Testis (tissue), 5 donors: ENCODE measurements at places on chromosomes 5 and 9.

- no peak for DNase-seq
Measured at GRCh38 chr5:177393990-177394389, 6.5 kb downstream of the PFN3 start.

GRCh38 chr5:75668445-75668844 is 48.8 kb downstream of the POC5 start:
- no peak for DNase-seq

GRCh38 chr9:15299374-15299939 is 7.6 kb downstream of the TTC39B start:
- DNase-seq: no peak

- peak; percentile 18 for DNase-seq
Measured at GRCh38 chr9:129319938-129320481, 141.9 kb upstream of the IER5L start.

DNA sequence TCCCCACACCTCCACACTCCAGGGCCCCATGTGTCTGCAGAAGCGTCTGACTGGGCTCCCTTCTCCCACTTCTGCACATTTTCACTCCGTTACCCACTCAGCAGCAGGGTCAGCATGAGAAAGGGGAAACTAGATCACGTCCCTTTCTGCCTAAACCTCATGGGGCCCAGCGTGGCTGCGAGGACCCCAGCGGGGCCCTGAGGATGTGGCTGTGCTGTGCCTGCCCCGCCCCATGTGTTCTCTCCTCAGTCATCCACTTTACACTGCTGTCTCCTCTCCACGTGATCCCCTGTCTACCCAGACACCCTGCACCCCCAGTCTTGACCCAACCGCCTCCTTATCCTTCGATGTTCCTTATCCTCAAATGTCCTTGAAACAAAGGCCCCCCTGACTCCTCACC is 59.8 kb upstream of the OTULINL start:
- no peak for DNase-seq

GRCh38 chr5:143401227-143402016 is 2.1 kb downstream of the NR3C1 start:
- no peak for DNase-seq

DNA sequence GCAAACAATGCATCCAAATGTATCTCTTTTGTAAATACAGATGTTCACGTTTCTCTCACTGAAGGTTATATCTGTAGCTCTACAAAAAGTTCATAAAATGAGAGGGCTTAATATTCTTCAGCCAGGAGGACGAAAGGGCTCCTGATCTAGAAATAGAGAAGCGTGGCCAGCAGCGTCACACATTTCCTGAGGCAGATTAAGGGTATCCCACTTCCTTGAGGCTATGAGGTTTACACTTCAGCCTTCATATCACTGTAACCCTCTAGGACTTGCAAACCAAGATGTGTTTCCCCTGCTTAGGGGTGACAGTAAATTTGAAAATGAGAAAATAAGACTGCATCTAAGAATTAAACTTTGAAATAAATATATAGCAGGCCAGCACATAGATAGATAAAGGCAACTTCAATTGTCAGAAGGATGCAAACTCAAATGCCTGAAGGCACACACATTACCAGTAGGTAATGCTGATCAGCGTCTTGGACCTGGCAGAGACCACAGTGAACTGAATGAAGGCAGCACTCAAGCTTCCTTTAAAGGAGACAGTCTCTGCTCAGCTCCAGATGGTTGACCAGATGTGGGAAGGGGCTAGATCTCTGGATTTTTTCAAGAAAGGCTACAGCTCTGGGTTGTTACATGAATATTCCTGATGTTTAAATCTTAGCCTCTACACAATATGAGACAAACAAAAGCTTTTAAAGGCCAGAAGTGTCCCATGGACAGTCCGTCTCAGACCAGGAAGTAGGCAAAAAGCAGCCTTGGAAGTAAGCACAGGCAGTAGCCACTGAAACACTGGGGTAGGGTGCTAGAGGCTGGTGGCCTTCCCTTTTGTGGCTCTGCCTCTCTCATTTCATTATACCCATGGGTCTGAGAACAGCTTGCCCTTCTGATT is 197.7 kb downstream of the MCTP1 start:
- DNase-seq: no peak

GRCh38 chr5:106843812-106844416 is 826.8 kb downstream of the EFNA5 start:
- no peak for DNase-seq

GRCh38 chr5:159040181-159040580 is 59.5 kb downstream of the EBF1 start:
- no peak for DNase-seq

DNA sequence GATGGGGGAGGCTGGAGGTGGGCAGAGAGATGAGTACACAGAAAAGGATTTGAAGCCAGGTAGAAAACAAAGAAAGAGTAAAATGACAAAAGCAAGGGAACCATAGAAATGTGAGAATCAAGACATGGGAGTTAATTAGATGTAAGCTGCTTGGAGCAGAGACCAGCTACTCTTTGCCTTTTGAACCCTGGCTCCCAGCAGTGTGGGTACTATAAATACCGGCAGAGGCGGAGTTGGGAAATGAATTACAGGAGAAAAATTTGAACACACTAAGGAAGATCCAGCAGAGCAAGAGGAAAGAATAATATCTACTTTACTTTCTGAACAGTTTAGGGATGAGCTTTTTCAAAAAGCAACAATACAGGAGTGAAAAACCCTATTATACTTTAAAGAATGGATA is 36.5 kb downstream of the KIF24 start:
- DNase-seq: no peak

DNA sequence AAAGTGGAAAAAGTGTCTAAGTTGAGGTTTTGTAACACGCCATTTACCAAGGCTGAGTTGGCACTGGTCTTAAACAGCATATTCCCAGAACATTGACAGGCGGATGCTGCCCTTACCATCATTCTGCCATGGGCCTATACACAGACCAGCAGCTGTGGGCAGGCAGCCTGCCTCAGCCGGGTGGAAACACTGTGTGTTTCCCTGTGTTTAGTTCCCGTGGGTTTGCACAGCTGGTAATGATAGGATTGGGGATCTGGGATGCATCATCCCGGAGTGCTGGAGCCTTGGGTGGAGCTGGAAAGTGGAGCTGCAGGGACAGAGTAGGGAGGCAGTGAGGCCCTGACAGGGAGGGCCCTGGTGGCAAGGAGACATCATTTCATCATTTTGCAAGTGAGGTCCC is 5.5 kb upstream of the FGD3 start:
- no peak for DNase-seq

DNA sequence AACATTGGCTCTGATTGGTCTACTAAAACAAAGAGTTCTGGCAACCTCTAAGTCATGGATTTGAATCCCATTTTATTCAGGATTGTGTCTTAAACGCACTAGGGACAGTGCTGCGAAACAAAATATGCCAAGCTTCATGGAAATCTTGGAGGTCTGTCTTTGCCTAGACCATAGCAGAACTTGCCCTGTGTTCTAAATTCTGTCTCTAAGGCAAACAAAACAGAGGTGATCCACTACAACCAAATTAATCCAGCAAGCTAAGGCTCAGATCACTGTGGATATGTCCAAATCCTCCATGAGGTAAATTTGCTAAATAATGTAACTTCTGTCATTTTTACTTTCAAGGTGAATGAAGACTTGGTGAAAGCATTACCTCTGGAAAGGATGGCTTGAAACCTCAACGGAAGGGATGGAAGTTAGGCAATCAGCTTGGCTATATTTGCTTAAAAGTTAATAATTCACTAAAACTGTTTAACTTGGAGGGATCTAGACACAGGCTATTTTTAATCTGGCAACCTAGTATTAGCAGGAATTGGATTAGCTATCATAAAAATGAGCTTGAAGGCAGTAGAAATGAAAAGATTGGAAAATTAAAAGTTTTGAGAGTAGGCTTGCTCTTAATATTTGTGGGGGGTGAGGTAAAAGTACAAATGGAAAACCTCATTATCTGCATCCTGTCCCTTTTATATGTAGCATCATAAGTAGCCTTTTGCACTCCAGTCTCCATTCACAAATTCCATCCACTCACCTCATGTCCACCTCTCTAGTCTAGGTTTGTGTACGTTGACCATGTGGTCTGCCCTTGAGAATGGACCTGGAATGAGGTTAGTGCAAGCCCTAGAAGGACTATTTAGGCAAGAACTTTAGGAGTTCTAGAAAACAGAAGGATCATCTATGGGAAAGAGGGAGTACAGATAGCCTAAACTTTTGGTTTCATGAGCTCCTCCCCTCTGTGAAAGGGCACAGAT is 176.2 kb downstream of the SMC2 start:
- DNase-seq: no peak

DNA sequence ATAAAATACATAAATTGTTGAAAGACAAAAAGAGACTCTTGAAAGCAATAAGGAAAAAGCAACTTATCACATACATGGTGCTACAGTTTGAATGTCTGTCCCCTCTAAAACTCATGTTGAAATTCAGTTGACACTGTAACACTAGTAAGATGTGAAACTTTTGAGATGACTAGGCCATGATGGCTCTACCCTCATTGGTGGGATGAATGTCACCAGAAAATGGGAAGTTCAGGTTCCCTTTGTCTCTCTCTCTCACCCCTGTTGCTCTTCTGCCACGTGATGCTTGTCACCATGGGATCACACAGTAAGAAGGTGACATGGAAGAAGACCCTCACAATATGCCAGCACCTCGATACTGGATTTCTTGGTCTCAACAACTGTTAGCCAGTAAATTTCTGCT is 50.3 kb upstream of the SPTLC1 start:
- no peak for DNase-seq

DNA sequence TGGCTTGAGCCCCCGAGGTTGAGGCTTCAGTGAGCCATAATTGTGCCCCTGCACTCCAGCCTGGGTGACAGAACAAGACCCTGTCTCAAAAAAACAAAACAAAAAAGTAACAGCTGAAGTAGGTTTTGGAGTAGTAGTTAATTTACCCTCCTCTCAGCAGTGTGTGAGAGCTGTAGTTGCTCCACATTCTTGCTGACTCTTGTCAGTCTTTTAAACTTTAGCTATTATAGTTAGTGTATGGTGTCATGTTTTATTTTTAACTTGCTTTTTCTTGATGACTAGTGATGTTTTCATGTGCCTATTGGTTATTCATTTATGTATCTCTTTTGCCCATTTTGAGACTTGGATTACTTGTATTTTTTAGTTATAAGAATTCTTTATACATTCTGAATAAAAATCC is 52.9 kb upstream of the DHFR start:
- DNase-seq: no peak

DNA sequence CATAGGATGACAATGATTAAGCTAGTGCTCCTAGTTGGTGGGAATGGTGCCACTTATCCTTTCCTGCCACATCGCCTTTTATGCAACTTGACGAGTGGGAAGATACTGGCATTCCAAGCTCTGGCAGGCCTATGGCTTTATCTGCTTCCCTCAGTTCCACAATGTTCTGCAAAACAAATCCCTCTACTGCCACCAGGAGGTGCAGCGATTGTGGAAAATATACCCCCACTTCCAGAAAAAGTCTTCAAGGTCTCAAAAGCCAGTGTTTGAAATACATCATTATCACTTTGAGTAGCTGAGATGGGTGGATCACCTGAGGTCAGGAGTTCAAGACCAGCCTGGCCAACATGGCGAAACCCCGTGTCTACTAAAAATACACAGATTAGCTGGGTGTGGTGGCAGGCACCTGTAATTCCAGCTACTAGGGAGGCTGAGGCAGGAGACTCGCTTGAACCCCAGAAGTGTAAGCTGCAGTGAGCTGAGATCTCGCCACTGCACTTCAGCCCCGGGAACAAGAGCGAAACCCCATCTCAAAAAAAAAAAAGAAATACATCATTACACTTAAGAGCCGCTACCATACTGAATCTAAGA is 3.4 kb downstream of the CLINT1 start:
- DNase-seq: peak; percentile 72

DNA sequence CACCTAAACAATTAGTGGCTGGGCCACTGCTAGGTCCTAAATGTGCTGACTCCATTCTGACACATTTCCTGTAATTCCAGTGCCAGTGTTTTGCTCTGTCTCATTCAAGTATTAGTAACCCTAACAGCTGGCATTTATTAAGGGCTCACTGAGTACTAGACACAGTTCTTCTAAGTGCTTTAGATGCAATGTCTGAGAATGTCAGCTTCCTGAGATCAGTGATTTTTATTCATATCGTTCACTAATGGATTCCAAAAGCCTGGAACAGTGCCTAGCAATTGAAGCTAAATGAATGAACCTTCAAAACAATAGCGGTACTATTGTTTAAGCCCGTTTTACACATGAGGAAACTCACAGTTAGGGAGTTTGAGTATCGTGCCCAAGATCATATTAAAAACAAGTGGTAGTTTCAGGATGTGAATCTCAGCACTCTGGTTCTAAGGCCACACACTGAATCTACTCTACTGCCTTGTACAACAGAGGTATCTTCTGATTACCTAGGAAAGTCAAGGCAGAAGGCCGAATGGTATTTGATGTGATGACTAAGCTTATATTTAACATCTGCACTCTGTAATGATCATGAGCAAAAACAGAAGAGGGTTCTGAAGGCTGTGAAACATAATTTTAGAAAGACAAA is 304.0 kb downstream of the PJA2 start:
- no peak for DNase-seq

DNA sequence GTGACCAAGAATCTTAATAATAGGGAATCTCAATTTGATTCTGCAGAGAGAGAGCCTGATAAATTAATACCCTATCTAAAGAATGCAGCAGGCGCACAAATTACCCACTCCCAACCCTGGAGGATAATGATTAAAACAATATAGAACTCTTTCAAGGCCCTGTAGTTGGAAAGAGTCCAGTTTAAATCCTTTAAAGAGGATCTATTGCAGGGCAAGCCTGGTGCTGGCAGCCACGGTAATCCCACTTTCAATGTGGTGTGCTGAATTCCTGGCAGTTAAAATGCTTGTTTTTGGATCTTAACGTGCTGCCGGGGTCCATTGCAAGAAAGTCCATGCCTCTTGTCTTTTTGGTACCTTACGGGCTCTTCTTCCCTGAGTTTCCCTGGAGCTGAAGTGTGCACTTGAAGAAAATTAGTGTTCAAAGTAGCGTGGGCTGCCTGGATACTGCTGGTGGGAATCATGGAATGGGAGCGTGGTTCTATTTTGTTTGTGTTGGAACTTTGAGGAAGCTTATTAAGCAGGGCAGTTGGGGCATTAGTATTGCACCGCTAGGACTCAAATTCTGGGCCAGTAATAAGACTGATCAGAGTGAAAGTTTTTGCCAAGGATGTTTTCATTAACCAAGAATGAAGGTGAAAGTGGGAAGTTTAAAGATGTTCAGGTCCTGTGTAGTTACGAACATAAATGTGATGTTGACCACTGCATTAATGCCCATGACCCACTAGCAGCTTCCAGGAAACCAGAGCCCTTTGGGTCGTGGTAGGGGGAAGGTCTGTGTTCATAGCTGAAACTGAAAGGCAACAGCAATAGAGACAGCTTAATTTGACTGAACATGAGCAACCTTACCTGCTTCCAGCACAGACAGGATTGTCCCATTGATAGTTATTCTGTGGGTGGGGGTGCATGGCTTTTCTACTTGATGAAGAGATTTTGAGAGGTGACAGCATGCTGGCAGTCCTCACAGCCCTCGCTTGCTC is 20.8 kb downstream of the MARCHF6 start:
- DNase-seq: no peak
